ENCODE measurements at places on chromosomes 12 and 14.

GRCh38 chr12:56449622-56449984 lies 377 bp upstream of the TIMELESS start:
- DNase-seq = no peak

DNA sequence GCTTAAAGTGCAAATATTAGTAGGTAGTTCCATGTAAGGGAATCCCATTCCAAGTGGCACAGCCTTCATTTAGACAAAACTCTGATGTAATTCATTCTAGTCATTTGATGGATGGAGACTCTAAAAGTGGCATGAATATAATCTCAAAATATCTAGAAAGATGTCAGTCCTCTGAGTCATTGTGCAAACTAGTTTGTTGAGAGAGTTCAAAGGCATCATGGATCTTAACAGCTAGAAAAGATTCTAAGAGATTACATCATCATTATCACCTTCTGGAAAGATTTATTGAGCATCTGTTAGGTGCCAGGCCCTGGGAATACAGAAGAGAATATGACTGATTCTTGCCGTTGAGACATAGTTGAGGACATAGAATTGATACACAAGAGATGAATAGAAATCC lies 30.7 kb downstream of the CRADD start:
- DNase-seq = no peak

- no peak for DNase-seq
These were observed 2.5 kb downstream of the CD163 start for GRCh38 chr12:7501031-7501588.

DNA sequence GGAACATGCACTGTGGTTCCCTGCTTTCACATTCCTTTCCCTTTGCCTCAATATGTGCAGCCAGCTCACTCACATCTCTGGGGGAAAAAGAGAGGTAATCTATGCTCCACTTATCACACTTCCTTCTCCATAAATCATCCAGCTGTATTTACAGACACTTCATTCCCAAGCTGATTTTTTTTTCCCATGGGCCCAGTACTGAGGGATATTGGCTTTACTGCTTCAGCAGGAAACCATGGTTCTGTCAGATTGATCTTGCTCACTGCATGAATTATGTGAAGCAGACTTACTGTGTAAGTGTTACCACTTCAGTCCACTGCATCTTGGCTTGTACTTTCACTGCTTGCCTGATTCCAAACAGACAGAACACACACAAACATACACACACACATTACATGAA lies 555.6 kb downstream of the CCER1 start:
- no peak for DNase-seq

DNA sequence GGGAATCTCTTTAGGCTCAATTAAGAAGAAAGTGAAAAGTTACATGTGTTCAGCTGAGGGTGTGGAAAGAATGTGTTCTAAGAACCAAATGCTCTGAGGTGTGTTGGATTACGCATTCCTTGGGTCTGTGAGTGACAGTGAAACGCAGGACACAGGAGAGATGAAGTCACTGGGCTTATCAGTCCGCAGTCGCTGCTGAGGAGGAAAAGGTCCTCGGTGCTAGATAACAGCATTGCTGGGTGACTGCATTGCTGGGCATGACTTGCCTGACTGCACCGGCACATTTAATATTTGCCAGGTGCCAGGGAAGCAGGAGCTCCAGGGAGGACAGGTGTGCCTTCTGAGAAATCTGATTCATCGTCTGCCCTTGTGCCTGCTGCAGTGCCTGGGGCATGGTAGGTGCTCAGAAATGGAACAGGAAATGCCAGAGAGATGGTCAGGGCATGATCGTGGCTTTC lies 64.4 kb upstream of the FZD10 start:
- DNase-seq = no peak

GRCh38 chr14:100826391-100827100 lies 628 bp downstream of the MEG3 start:
- DNase-seq = no peak

- DNase-seq = no peak
These were observed 56.5 kb downstream of the WASHC4 start for GRCh38 chr12:105164068-105164467.

GRCh38 chr14:34262127-34262910 lies 199.7 kb downstream of the SPTSSA start:
- no peak for DNase-seq

DNA sequence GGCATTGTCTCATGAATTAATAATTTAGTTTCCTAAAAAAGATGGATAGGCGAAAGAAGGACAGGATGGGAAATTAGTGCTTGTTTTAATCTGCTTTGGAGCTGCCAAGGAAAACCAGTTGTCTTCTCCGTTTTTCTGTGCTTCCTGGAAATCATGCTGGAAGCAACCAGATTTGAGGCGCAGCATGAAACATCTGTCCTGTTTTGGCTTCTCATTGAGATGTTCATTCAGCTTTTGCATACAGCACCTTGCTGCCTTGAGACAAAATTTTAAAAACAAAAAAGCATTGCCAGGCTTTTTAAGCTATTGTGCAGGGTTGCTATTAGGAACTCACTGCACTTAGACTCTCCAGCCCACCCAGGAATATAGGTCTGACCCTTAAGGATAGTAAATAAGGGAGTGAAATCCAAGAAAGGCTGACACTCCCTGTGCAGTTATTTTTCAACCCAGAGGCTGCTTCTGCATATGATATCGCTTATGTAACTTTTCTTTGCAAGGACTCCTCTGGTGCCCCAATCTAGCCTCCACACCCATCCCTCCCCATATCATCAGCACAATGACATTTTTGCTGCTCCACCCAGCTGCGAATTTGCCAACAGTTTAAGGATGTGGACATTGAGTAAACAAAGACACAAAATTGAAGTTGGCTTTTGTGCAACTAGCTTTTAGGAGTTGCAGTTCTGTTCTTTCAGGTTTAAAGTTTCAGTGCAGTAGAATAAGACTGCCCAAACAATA lies 46.9 kb upstream of the MDM1 start:
- no peak for DNase-seq

- DNase-seq = no peak
These were observed 51.9 kb upstream of the PTHLH start for GRCh38 chr12:28024231-28024995.

DNA sequence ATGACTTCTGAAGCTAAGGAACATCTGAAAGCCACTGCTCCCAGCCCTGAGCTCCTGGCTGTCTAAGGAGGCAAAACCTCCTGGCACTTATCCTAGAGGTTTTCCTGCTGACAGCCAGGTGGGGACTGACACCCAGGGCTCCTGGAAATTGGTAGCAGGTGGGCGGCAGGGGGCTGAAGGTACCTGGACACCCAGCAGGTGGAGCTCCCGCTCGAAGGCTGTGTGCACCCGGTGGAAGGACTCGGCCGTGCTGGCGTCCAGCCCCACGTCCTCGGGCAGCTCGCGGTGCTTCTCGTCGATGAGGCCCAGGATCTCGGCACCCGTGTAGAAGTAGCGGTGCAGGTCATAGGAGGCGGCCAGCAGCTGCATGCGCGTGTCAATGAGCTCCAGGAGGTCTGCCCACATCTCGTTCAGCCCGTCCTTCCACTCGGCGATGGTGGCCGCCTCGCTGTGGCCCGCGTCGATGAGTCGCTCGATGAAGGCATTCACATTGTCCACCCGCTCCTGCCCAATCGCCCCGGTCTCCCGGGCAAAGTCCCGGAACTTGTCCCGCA lies 68.2 kb downstream of the PLEKHG3 start:
- no peak for DNase-seq

DNA sequence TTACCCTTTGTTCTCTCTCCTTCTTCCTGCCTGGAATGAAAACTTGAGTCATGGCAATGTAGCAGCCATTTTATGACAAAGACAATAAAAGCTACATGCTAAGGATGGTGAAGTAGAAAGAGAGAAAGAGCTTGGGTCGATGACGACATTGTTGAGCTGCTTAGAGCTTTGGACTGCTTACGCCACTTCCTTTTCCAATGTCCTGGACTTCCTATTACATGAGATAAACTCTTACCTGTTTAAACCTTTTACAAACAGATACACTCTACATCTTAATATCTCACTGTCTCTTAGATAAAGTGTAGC lies 70.1 kb downstream of the PEBP1 start:
- DNase-seq = no peak

- no peak for DNase-seq
These were observed 15.9 kb downstream of the P2RX2 start for GRCh38 chr12:132634411-132634990.

- DNase-seq = no peak
These were observed 907 bp upstream of the EFS start for GRCh38 chr14:23365732-23366425.

DNA sequence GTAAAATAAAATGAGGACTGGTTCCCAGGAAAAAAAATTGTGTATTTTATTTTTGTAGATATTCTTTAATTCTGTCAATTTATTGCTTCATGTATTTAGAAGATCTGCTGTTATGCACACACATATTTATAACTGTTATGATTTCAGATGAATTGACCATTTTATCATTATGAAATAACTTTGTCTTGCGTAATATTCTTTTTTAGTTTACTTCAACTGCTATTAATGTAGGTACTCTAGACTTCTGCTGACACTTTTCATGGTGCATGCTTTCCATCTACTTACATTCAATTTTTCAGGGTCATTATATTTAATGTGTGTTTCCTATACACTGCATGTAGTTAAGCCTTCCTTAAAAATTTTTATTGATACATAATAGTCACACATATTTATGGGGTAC lies 86.3 kb downstream of the PDE6H start:
- no peak for DNase-seq

GRCh38 chr14:63974176-63974575 lies 121.4 kb downstream of the SYNE2 start:
- no peak for DNase-seq

GRCh38 chr12:117119592-117120198 lies 20.5 kb upstream of the TESC start:
- DNase-seq = no peak

- DNase-seq = no peak
These were observed 1.7 kb upstream of the PUS1 start for GRCh38 chr12:131927110-131928079.
